Bronchial smooth muscle cell (primary cell): ENCODE measurements at places on chromosomes 11 and 22. TPM values are rescaled to one million over a fixed set of nuclear protein-coding genes. Genes with fewer than 3 reads are reported as not detected.

PLEKHA7 gene
- total RNA-seq: under 0.01 and 0.17 TPM in 2 replicates

SPDYC gene
- not detected in 2 replicates for total RNA-seq

LIN7C gene
- 18.9 and 35.9 TPM in 2 replicates for total RNA-seq

EXT2 gene
- total RNA-seq: 132 and 134 TPM in 2 replicates

SLC5A4 gene
- not detected in 2 replicates for total RNA-seq

WNT11 gene
- total RNA-seq: 0.63 TPM in 1 of 2 replicates, not detected in the other

DDI1 gene
- not detected in 2 replicates for total RNA-seq

OR5T1 gene
- total RNA-seq: not detected in 2 replicates

TH gene
- total RNA-seq: not detected in 2 replicates

NLRP14 gene
- 0.09 and 0.16 TPM in 2 replicates for total RNA-seq

MS4A12 gene
- not detected in 2 replicates for total RNA-seq

CTNND1 gene
- 75.2 and 91.6 TPM in 2 replicates for total RNA-seq

TRIM49C gene
- total RNA-seq: not detected in 2 replicates

NAA40 gene
- total RNA-seq: 7.4 and 8.6 TPM in 2 replicates
